ENCODE measurements at places on chromosomes 16 and 17.

GRCh38 chr16:53770641-53771040, 66.7 kb downstream of the FTO start:
- DNase-seq: no peak

DNA sequence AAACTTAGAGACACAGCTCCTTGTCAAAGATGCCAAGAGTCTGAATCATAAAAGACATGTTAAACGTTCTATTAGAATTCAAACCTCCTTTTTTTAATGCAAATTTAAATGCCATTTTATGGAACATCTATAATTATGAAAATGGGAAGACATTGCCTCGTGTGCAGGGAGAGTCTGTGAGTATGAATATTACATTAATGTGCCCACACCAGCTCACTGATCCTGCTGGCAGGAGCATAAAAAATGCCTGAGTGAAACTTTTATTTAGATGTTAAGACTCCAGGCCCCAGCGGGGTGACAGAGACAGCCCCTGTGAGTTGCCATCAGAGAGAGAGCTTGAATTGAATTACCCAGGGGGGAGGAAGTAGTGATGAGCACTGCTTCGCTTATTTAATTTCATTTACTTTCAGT, 84.8 kb downstream of the SNX11 start:
- DNase-seq: no peak

GRCh38 chr16:30989469-30990047, 4.6 kb downstream of the HSD3B7 start:
- DNase-seq: no peak

- DNase-seq: no peak
Measured at GRCh38 chr17:78889531-78889930, 13.5 kb downstream of the CEP295NL start.

- no peak for DNase-seq
Measured at GRCh38 chr17:70195091-70195490, 25.8 kb downstream of the KCNJ2 start.

GRCh38 chr16:57245472-57246113, 534 bp downstream of the ARL2BP start:
- no peak for DNase-seq

- no peak for DNase-seq
Measured at GRCh38 chr16:6081320-6081976, 983.9 kb upstream of the EEF2KMT start.

Data from stimulated activated CD8-positive, alpha-beta memory T cell treated with anti-CD3 and anti-CD28 coated beads, Interleukin-12 subunit alpha, Interleukin-12 subunit beta, amount 100 ng/mL, for 1 hour (primary cell).